ENCODE measurements at places on chromosomes 3 and 15.

GRCh38 chr15:90586948-90587347 is 57.2 kb downstream of the CRTC3 start:
- DNase-seq: no peak

DNA sequence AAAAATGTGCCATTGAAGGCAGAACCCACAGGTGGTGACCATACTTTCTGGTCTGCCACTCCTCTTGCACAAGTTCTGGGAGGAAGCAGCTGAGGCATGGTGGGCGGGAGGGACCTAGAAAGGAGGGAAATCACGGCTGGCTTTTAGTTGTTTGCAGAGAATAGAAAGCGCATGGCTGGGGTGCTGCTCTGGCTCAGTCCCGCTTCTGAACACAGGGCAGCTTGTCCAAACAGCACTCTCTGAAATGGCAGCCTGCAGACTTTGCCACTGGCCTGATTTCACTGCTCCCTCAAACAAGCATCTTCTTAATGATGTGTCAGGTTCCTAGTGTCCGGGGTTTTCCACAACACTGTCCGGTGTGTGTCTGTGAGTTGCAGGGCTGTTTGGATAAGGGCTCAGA is 76.7 kb downstream of the AAGAB start:
- DNase-seq: no peak

DNA sequence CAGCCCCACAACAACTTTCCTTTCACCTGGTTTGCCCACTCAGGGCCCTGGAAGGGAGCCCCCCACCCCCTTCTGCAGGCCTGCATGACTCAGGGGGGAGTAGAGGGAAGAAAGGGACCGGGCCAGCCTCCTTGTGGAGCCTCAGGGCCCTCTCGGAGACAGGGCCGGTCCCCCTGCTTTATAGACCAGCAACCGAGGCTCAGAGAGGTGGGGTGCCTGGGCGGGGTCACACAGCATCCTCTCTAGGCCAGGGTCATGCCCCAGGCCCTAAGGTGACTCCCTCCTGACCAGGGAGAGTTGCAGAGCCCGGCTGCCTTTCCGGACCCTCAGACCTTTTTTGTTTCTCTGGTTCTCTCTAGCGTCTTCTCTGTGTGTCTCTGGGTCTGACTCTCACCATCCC is 211.3 kb downstream of the TBC1D2B start:
- DNase-seq: peak; percentile 31

DNA sequence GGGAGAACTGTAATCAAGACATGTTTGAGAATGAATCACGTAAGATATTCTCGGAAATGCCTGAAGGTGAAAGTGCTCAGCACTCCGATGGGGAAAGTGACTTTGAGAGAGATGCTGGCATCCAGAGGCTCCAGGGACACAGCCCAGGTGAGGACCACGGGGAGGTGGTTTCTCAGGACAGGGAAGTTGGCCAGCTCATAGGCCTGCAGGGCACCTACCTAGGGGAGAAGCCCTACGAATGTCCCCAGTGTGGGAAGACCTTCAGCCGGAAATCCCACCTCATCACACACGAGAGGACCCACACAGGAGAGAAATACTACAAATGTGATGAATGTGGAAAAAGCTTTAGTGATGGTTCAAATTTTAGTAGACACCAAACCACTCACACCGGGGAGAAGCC is 19.8 kb downstream of the ZSCAN2 start:
- no peak for DNase-seq

- DNase-seq: no peak
Observed at GRCh38 chr3:81466201-81466560, 295.3 kb downstream of the GBE1 start.

- DNase-seq: no peak
Observed at GRCh38 chr3:181541414-181541813, 170.3 kb upstream of the SOX2 start.

DNA sequence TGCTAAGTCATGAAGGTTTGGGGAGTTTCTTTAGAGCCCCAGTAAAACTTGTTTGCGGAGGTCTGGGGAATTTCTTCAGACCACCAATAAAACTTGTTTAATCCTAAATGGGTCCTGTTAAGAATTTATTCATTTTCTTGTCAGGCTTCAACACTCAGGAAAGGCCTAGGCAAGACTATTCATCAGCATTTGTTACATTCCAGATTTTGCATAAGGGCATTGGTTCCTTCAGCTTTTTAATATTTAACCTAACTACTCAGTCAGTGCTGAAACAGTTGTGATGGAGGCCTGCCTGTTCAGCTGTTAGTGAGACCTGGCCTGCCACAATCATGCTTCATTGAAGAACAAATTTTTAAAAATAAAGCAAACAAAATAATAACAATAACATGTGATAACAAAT is 954.2 kb upstream of the SEMA6D start:
- DNase-seq: no peak

DNA sequence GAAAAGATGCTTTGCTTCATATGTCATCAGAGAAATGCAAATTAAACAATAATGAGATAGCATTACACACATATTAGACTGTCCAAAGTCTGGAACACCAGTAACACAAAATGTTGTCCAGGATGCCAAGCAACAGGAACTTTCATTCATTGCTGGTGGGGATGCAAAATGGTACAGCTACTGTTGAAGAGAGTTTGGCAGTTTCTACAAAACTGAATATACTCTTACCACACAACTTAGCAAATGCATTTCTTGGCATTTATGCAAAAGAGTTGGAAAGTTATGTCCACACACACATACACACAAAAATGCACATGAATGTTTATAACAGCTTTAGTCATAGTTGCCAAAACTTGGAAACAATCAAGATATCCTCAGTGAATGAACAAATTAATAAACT is 195.2 kb upstream of the MME start:
- no peak for DNase-seq

DNA sequence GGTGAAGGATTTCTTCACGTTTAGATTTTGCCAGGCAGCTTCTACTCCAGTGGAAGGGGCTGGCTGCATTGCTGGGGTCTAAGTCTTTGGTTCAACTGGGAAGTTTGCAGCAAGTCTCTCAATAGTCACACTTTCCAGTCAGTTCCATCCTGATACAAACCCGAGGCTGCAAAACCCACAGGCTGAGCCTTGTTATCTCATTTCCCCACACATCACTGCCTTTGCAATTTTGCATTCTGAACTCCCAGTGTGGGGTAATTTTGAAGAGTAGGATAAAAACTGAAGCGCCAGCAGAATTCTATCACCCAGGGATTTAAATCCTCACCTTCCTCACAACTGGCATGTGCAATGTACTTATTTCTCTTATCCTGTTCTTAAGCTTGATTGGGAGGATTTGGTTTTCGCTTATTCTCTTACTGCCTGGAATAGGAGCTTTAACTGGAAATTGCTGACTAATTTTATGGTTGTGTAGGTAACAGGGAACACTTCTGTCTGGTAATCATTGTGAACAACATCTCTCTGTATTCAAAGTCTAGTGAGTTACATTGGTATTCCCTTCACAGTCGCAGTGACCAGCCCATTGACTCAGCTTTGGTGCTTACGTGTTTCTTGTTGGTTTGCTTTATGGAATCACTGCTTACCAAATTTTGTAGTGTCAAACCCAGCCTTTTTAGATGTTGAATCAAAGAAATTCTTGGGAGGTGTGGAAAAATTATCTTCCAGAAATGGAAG is 142.0 kb upstream of the TOPAZ1 start:
- no peak for DNase-seq

DNA sequence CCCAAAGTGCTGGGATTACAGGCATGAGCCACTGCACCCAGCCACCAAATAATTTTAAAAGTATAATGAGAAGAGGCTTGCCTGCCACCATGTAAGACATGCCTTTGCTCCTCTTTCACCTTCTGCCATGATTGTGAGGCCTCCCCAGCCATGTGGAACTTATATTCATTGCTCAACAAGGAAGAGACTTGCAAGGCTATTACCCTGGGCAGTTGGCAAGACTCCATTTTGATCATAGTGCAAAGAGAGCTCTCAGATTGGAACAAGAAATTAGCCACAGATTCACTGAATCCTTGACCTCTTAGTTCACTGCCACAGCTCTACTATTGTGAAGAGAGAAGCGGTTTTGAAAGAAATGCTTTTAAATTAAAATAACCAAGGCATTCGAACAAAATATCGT is 6.1 kb downstream of the SCAP start:
- DNase-seq: no peak

GRCh38 chr3:40655551-40655950 is 130.8 kb downstream of the ZNF621 start:
- DNase-seq: no peak

DNA sequence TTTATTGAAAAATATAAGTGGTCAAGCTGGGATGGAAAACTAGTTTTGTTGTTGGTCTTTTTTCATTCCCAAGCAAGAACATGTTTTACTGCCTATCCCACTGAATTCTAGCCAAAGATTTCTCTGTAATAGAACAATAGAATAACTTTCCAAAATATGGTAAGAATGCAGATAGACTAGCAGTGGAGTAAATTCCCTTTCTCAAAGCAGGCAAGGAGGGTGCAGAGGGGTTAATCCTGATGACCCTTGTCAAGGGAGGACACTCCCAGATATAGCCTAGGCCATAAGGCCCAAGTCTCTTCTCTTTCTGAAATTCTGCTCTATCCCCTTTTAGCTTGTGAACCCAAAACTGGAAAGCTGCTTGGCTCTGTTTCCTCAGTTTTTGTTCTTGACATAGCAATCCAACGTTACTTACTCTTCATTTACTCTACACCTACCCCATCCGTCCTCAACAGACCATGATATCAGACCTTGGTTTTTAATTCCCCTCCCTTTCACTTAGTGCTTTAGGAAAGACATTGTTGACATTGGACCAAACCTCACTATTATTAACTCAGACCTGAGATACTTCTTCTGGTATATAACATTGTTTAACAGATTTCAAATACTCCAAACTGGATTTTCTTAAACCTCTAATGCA is 453.6 kb upstream of the THBS1 start:
- no peak for DNase-seq

GRCh38 chr15:23395030-23395692 is 40.6 kb downstream of the GOLGA8S start:
- no peak for DNase-seq

- no peak for DNase-seq
Observed at GRCh38 chr15:38215707-38216106, 36.9 kb upstream of the SPRED1 start.

DNA sequence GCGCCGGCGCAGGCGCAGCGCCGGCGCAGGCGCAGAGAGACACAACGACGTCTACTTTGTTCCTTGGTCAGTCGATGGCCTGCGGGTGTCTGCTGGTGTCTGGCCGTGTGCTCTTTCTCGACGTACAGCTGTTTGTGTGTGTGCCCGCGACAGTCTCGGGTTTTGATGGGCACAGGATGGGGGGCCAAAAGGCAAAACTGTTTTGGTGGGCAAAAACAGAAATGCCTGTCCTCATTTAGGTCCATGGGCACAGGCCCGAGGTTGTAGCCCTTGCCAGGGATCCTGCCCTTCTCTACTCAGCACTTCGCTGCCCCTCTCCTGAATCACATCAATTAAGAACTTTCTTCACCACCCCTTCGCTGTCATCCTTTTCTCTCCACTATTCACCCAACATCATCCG is 184.8 kb upstream of the CHL1 start:
- no peak for DNase-seq

GRCh38 chr3:47299381-47300318 is 16.9 kb downstream of the KLHL18 start:
- no peak for DNase-seq

GRCh38 chr15:41241221-41241964 is 10.3 kb downstream of the CHP1 start:
- no peak for DNase-seq

DNA sequence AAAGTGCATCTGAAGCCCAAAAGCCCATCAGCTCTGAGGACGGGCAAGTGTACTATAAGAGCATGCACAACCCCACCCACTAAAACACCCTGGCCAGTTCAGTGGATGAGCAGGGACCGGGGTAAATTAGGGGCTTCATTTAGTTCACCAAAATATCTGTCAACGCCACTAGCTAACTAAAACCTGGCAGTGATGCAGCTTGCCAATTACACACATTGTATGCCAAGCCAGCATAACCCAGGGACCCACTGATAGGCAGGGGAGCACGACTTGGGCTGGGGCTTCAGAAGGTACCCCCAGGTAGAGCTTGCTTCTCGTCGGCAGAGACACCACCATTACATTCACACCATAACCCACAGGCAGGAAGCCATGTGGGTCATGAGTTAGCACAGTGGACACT is 47.0 kb downstream of the PTPN23 start:
- no peak for DNase-seq

DNA sequence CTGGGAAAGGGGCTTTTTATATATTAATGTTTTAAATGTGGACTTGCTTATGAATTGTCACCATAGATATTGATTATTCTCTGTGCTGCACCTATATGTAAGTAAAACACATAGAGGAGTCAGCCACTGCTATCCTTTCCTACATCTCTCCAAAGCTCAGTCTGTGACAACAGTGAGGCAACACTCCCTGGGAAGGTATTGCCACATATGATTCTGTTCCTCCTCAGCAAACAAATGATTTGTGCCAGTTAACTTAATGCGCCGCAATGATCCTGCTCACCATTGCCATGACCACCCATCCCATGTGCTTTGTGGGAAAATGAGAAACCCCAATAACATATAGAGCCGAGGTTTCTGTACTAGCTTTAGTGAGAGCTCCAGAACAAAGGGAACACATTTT is 75.1 kb upstream of the FBN1 start:
- no peak for DNase-seq

DNA sequence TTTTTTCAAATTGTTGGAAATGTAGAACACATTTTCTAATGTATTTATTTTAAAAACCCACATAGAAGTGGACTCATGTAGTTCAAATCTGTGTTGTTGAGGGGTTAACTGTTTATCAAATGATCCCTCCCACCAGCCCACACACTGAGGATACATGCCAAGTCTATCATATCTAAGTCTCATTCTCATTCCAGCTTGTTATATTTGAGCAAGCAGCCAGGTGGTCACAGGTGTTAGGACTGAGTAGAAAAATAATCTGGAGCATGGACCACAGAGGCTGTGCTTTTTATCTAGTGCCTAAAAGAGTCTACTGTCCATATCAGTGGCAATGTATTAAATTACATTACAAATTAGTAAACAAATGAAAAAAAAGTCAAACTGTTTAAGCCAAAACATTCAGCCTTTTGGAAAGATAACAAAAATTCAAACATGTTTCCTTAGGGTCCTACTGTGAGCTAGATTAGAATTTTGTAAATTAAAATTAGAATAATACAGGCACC is 20.7 kb upstream of the SPESP1 start:
- no peak for DNase-seq

DNA sequence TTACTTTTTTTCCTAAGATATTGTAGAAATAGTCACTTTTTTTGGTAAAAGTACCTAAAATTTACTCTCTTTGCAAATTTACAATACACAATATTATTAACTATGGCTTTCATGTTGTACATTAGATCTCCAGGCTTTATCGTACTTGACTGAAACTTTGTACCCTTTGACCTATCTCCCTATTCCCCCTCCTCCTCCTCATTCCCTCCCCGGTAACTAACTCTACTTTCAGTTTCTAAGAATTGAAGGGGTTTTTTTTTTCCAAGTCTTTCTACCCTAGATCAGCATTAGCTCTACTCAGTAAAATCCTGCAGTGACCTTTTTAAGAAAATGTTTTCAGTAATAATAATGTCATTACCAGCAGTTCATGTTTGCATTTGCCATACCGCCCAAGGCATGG is 10.1 kb downstream of the HACL1 start:
- DNase-seq: no peak

- DNase-seq: no peak
Observed at GRCh38 chr3:53773611-53774368, 72.4 kb downstream of the CHDH start.

- DNase-seq: no peak
Observed at GRCh38 chr3:190003681-190004123, 117.0 kb downstream of the P3H2 start.
